Activated CD8-positive, alpha-beta memory T cell treated with anti-CD3 and anti-CD28 coated beads for 1 hour (primary cell): ENCODE measurements at places on chromosomes 3 and 15.

- no peak for DNase-seq
Observed at GRCh38 chr15:30921106-30921505, 17.4 kb downstream of the FAN1 start.

DNA sequence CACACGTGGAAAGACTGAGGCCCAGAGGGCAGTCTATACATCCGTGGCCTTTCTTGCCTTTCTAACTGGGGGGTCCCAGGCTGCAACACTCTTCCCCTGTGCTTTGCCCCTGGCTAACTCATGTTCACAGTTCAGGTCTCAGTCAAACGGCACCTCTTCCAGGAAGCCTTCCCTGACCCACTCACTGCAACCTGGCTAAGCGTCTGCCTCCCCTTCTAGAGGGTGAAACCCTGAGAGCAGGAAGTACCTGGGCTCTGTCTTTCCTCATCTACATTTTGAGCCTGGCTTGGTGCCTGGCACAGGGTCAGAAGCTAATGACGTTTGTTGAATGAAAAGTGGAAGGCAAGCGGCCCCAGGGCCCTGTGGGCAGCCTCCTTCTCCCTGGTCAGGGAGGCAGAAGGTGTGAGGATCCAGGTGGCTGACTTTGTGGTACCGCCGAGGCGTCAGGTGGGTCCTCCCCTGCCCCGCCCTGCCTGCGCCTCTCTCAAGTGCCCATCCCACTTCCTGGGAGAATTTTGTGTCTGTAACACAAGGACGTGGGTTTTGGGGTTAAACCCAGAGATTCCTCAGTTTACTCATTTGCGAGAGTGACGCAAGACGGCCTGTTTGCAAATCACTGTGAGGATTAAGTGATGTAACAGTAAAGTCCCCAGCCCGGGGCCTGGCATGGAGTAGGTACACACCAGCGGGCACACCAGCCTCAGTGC is 32.1 kb downstream of the DNASE1L3 start:
- no peak for DNase-seq

GRCh38 chr3:23232854-23233253 is 29.7 kb downstream of the UBE2E2 start:
- no peak for DNase-seq

DNA sequence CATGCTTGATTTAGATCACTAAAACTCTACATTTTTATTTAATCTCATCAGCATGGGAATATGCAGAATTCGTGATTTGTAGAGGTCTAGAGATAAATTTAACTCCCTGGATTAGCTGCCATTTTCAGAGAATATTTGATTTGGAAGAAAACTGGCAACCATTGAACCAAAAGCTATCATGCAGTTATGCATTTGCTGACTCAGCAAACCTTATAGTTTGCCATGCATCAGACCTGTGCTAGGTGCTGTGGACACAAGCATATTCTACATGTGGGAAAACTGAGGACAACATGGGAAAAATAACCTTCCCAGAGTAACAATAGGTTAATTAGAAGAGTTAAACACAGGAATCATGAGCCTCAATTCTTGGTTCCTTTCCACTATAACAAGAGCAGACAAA is 54.7 kb upstream of the TP63 start:
- DNase-seq: no peak

GRCh38 chr3:14797731-14798130 is 21.0 kb upstream of the FGD5 start:
- DNase-seq: no peak

GRCh38 chr3:140403608-140404007 is 274.3 kb upstream of the TRIM42 start:
- DNase-seq: no peak

DNA sequence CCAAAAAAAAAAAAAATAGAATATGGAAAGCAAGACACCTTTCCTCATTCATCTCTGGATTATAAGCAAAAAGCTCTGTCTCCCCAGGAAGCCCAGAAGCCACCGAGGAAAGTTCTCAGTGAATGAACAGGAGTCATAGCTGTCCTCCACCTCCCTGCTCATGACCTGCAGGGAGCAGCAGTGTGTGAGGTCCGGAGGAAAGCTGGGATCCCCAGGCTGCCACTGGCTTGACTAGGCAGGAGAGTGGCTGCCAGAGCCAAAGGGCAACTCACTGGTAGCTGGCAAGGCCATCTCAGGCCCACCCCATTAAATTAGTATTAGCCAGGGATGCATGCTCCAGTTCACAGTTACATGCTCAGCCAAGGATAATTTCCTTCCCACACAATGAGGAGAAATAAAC is 191.6 kb upstream of the STT3B start:
- DNase-seq: no peak

- no peak for DNase-seq
Observed at GRCh38 chr15:76823890-76824289, 81.2 kb downstream of the SCAPER start.

- no peak for DNase-seq
Observed at GRCh38 chr3:197168606-197169005, 129.8 kb downstream of the DLG1 start.

DNA sequence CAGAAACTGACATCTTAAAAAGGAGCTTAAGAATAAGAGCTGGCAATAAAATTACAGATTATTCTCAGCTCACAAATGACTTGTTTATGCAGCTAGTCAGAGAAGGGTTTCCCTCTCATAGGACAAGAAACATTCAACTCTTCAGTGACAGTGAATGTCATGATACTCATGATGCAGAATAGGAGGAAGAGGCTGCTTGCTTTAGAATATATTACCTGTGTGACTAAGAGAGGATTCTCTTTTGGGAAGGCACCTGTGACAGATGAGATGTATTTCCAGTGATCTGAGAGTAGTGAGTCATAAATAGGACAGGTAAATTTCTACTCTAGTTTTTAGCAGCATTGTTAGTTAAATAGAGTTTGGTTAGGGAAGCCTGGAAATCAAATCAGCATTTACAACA is 39.9 kb downstream of the RASA2 start:
- DNase-seq: no peak

DNA sequence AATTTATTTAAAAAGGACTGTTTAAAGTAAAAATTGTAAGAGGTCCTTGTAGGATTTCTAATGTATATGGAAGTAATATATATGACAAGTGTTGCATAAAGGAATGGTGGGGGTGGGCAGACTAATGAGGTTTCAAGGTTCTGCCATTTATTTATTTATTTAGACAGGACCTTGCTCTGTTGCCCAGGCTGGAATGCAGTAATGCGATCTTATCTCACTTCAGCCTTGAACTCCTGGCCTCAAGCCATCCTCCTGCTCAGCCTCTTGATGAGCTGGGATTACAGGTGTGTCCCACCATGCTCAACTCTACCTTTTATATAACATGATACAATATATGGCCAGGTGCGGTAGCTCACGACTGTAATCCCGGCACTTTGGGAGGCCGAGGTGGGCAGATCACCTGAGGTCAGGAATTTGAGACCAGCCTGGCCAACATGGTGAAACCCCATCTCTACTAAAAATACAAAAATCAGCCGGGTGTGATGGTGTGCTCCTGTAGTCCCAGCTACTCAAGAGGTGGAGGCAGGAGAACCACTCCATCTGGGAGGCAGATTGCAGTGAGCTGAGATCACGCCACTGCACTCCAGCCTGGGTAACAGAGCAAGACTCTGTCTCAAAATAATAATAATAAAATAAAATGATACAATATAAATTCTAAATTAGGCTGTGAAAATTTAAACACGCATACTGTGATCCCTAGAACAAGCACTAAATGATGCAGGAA is 33.8 kb upstream of the IGF2BP2 start:
- DNase-seq: no peak

DNA sequence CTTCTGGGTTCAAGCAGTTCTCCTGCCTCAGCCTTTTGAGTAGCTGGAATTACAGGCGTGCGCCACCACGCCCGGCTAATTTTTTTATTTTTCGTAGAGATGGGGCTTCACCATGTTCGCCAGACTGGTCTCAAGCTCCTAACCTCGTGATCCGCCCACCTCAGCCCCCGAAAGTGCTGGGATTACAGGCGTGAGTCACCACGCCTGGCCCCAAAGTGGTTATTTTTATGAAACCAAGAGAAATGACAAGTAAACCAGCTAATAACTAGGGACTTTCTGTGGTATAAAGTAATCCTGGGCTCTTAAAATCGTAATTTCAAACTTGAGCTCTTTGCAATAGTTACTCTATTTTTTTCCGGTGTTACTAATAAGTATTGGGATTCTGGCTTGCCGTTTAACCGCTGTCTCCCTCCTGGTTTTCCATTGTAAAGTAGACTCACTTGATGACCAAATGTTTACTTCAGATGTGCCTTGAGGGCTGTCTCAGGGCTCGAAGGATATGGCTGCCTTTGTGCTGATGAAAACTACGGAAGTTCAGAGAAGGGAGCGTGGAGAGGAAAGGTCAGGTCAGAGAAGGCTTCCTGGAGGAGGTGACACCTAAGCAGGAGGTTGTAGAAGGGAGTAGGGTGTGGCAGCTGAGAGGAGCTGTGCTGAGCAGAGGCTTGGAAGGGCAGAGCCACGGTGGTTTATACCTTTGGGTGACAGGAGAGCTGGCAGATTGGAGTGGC is 4.2 kb downstream of the ZSCAN2 start:
- DNase-seq: no peak

DNA sequence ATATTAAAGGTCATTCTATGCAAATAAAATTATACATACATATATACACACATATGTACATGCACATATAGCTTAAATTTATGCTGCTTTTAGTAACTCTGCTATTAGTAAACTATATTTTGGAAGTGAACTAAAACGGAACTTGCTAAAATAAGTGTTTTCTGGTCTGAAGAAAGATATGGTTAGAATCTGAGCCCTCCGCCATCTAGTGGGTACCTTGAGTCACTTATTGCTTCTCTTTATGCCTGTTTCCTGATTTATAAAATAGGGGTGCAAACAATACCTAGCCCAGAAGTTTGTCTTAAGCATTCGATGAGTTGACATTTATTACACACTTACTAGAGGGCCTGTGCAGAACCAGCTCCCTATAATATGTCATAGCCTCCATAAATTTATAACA is 255.7 kb downstream of the CNTN6 start:
- no peak for DNase-seq

GRCh38 chr15:66298803-66299251 is 5.5 kb downstream of the DIS3L start:
- DNase-seq: no peak

DNA sequence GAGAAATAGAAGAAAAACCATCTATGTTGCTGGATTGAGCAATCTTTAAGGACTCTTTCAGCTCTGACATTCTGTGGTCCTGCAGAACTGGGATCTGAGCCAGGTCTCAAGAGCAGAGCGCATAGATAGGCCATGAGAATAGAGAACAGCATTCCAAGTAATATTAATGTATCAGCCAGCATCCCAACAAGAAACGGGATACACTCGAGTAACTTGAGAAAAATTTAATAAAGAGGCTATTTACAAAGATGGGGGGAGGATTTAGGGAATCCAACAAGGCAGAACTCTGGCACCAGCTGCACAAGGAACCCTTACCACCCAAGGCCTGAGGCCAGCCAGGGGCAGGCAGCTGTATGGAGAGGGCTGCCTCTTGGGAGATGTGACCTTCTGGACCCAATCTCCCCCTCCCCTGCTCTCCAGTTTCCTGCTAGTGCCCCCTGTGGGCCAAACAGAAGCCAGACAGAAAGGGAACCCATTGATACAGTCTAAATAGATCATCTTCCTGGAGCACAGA is 8.2 kb downstream of the TMOD2 start:
- DNase-seq: no peak

GRCh38 chr15:96340598-96341512 is 10.4 kb downstream of the NR2F2 start:
- no peak for DNase-seq

DNA sequence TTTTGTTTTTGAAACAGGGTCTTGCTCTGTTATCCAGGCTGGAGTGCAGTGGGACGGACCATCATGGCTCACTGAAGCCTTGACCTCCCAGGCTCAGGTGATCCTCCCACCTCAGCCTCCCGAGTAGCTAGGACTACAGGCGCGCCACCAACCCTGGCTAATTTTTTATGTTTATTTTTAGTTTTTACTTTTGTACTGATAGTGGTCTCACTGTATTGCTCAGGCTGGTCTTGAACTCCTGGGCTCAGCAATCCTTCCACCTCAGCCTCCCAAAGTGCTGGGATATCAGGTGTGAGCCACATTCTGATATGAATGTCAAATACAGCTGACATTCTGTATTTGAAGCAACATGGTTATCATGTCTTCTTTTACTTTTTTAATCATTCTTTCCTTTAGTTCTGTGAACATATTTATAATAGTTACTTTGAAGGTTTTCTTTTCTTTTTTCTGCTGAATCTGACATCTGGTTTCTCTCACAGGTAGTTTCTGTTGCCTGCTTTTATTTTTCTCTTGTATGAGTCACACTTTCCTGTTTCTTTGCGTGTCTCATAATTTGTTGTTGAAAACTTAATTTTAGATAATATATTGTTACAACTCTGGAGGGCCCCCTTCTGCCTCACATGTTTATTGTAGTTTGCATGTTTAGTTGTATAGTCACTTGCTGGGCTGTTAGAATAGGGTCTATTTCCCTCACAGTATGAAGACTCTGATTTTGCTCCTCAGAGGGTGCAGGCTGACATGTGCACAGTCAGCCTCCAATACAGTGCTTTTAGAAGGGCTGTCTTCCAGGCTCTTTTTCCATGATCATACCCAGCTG is 8.4 kb upstream of the CNTN4 start:
- no peak for DNase-seq

DNA sequence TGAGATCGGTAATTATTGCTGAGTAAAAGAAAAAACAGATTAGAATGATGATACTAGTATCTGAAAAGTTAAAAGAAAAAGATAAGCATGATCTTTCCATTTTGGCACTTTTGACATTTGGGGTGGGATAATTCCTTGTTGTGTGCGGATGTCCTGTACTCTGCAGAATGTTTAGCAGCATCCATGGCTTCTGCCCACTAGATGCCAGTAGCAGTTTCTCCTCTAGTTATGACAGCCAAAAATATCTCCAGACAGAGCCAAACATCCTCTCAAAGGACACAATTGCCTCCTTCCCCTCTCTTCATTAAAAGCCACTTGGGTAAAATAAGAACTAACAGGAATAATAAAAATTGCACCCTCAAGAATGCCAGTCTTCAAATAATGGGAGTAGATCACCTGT is 468.8 kb upstream of the GRM7 start:
- no peak for DNase-seq

DNA sequence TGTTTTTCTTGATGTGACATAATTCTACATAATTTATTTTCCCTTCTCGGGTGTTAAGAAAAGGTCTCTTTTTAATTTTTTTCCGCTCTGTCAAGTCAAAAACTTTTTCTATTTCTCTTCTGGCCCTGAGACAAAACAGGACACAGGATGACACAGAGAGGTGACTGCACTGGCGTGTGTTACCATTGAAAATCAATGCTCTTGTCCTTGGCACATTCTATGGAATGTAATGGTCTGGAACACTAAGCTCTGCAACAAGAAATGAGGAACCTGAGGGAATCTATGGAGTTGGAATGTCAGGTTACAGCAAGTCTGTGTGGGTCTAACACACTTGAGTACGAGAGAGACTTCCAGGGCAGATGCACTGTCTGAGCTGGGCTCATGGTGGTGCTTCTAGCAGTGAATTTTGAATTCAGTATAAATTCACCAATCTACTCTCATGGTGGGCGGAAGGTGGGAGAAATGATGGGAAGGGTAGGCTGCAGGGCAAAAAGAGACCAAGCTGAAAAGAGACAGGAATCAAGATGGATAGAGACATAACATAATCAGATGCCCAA is 508.3 kb downstream of the TUSC7 start:
- no peak for DNase-seq
